Right ventricle myocardium inferior (tissue), 1 donor: ENCODE measurements at places on chromosomes 1 and 21.
A peak's percentile ranks its signal among the peaks of the same experiment; 100 is the strongest.

- DNase-seq: peak; percentile 55
These were observed at the start of gene TTC34 for GRCh38 chr1:2801535-2802291. Gene TTC34 (minus strand): TSS chr1:2801693. CDS start chr1:2800827, 866 bp downstream.

- DNase-seq: no peak
These were observed 56.8 kb upstream of the ERRFI1 start for GRCh38 chr1:8082945-8083344.

DNA sequence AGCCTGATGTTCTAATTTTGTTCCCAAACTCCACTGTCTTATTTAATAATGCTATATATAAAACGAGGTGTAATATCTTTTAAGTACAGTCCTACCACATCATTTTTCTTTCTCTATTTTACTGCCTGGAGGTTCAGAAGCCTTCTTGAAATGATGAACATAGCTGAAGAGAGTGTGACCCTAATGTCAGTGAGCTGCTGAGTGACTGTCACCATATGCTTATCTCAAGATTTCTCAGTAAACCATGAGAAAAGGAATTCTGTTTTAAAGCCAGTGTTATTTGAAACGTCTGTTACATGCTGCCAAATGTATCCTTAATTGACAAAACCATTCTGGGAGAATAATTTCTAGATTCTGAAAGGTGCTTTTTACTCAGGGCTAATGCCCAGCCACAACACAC is 503.5 kb upstream of the TMPRSS15 start:
- DNase-seq: no peak

DNA sequence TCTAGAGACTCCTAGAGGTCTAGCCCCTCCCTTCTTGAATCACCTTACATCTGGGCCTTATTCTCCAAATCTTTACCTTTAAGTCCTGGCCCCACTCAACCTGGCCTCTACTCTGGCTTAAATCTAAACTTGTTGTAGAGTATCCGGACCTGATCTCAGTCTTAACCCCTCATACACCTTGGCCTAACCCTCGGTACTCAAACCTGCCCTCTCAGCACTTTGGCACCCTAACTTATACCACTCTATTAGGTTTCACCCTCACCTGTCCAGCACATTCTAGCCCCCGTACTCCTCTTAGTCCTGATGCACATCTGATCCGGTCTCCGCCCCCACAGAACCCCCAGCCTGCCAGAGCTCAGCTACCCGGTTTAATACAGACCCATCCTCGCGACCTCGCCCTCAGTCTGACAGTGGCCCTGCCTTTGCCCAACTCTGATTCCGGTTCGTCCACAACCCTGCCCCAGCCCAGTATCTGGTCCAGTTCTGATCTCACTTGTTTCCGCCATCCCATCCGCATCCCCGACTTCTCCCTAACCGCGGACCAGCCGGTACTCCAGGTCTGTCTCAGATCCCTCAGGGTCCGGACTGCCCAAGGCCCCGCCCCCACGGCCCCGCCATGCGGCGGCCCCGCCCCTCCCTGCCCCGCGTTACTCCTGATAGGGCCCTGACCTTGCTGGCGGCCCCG is 1.5 kb downstream of the TRIM62 start:
- peak; percentile 95 for DNase-seq

DNA sequence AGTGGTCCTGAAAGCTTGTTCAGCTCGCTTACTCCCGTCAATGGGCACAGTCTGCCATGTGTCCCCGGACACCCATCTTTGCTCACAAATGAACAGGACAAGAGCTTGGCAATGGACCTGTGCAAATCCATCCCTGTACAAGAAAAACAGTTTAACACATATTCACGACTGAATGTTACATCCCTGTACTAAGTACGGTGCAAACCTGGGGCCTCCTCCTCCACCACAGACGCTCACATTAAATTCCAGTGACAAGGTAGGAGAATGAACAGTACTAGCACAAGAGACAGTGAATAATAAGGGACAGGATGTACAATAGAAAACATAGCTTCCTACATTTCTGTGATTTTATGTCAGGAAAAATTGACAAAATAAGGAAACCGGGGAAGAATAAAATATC is 187.7 kb downstream of the ASTN1 start:
- no peak for DNase-seq

GRCh38 chr1:220631238-220631815 is 58.8 kb upstream of the C1orf115 start:
- no peak for DNase-seq

DNA sequence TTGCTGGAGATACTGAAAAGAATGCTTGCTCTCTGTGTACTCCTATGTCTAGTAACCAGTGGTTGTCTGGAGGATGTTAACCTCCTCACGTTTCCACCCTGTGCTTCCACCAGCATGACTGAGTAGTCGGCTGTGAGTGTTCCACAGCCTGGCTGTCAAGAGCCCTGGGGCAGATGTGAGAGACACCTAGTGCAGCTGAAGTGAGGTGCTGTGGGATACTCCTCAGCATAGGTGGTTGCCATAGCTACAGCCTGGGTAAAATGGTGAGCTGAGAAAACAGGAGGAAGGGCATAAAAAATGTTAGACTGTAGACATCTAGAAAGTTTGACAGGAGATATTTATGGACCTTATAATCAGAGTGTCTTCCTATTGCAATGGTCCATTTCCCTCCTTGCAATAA is 15.8 kb downstream of the IVL start:
- DNase-seq: no peak

DNA sequence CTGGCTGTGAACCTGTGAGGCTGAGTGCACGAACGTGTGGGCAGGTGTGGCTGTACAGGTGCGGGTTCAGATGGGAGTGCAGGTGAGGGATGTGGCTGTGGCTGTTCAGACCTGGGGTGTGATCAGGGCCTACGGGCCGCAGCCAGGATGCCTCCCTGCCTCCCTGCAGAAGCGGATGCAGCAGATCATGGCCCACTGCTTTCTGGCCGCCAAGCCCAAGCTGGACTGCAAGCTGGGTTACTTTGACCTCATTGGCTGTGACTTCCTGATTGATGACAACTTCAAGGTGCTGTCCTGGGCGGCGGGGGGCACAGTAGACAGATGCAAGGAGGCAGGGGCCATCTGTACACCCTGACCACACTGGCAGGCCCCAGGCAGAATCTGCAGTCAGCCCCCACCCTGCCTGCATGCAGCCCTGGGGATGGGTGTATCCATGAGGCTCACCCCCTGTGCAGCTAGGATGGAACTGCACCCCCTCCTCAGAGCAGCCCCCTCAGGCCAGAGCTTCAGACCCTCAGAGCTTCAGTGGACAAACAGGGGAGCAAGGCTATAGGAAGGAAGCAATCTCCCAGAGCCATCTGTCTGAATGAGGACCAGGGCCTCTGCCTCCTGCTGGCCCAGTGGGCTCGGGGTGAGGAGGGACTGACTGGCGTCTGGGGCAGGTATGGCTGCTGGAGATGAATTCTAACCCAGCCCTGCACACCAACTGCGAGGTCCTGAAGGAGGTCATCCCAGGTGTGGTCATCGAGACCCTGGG is 9.8 kb downstream of the TNFRSF18 start:
- peak; percentile 51 for DNase-seq

DNA sequence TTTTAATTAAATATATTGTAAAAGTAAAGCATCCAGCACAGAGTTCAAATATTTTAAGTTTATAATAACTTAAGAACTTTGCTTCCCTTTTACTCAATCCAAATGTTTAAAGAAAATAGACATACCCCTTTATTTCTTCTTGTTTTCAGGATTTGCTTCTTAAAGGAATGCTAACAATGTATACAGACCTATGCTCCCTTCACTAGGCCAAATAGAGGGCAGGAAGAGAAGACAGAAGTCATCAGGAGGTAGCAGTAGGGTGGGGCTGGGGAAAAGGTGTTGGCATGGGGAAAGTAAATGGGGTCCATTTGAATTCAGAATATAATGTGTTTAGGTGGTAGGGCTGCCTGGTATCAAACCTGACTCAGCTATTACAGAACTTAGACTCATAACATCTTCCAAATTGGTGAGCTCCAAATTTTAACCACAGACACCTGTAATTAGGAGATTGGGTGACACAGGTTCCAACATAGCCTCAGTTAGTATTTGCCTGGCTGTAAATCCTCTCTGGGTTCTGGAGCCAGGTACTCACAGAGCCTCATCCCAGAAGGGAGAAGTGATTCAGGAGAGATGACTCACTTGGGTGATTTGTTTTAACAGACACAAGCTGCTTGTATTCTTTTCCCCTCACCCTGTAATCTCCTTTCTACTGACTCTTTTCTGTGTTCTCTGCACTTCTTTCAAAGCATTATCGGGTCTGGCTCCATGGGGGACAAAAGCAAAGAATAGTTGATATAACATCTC is 60.1 kb upstream of the DUSP10 start:
- no peak for DNase-seq

DNA sequence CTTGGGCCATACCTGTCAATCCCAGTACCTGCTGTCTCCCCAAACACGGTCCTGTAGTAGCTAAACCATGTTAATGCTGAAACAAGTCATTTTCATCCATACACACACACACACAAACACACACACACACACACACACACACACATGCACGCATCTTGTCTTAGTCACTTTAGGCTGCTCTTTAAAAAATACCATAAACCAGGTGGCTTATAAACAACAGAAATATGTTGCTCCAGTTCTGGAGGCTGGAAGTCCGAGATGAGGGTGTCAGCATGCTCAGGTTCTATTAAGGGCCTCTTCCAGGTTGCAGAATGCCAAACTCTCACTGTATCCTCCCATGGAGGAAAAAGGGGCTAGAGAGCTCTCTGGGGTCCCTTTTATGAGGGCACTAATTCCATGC is 129.9 kb downstream of the NTPCR start:
- no peak for DNase-seq

GRCh38 chr1:157992031-157992832 is 1.2 kb upstream of the KIRREL1 start:
- DNase-seq: no peak

GRCh38 chr1:111690306-111690617 is 48.9 kb downstream of the INKA2 start:
- DNase-seq: no peak

DNA sequence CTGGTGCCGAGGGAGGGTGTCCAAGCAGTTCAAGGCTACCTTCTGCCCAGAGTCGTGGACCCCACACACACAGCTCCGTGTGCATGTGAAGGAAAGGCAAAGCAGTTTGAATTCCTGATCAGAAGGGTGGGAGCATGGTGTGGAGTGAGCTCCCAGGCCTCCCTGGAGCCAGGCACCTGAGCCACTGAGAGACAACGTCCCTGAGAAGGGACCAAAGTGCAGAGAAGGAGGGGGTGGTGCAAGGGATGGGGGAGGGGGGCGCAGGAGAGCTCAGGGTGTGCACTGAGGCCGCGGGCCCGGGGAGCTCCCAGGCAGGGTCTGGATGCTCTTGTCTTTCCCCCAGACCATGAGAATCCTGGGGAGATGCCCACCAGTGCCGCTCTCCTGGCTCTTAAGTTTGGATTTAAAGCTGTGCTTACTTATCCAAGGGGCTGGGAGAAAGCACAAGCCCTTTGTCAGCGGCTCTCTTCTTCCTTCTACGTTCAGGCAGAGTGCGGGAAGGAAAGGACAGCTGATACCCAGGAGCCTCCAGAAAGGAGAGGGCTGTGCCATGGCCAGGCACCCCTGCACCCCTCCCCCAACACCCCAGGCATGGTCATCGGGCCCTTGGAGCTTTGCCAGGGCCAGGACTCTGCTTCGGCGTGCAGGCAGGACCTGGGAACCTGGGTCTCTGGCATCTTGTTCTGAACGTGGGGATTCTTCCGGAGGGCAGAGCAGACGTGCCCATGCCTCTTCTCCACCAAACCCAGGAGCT is 24.1 kb downstream of the ACTA1 start:
- no peak for DNase-seq

DNA sequence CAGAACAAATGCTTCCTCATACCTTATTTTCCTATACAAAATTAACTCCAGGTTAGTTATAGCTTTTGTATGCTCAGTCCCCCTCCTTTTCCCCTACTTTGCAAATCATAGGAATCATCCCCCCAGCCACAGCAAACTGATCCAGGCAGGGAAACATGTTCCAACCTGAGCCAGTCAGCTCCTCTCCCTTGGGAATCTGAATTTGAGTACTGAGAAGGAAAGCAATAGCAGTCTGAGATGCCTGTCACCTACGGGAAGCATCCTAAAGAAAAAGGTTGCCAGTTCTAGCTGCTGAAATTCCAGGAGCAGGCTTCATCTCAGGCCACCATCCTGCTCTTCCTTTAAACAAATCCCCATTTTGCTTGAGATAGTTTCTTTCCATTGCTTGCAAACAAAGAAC is 6.9 kb downstream of the ADSS2 start:
- no peak for DNase-seq

- DNase-seq: no peak
These were observed 1.1 kb upstream of the CYB561D1 start for GRCh38 chr1:109492779-109493178.

DNA sequence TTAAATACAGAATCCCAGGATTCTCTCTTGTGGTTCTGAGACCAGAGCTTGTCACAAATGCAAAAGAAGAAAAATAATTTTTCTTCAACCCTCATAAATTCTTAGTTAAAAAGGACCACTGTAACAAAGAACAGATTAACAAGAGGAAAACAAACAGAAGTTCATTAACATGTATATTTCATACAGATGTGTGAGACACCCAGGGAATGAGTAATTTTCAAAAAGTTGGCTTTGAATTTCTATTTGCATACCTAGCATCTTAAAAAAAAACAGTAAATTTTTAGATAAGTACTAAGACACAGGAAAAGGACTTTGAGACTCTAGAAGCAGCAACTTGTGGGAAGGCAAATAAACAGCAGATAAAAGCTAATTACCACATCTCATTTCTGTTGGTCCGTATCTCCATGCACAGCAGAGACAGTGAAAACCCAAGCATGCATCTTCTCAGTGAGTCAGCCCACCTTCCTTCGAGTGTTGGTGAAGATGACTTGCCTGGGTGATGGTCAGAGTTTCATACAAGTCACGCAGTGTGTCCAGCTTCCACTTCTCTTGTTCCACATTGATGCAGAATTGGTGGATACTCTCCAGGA is 399.9 kb upstream of the ADAMTS5 start:
- no peak for DNase-seq

- DNase-seq: peak; percentile 87
These were observed 20.8 kb downstream of the ATP5PO start for GRCh38 chr21:33894736-33895288.
